ENCODE measurements at places on chromosomes 11 and 22. TPM values are rescaled to one million over a fixed set of nuclear protein-coding genes. Genes with fewer than 3 reads are reported as not detected.

Gene PLEKHB1
- total RNA-seq: 8.6 TPM

Gene PDGFD
- not detected for total RNA-seq

Gene MOGAT2
- total RNA-seq: not detected

Gene DTX4
- 0.30 TPM for total RNA-seq

Gene MMP8
- not detected for total RNA-seq

Gene MUC2
- total RNA-seq: not detected

Gene LRRC4C
- not detected for total RNA-seq

Gene RASSF10
- total RNA-seq: not detected

Gene FAM227A
- 0.45 TPM for total RNA-seq

Gene TCN1
- not detected for total RNA-seq

Gene SYT13
- not detected for total RNA-seq

Gene PRDX5
- 137 TPM for total RNA-seq

Gene PAX6
- not detected for total RNA-seq

Gene TRPM5
- not detected for total RNA-seq

Gene C1QTNF4
- 0.68 TPM for total RNA-seq

Gene KCNJ4
- not detected for total RNA-seq

Gene ANO5
- total RNA-seq: not detected

Gene ARHGEF17
- 0.05 TPM for total RNA-seq

Gene SLC22A25
- total RNA-seq: not detected

Gene GGT5
- not detected for total RNA-seq

Gene CYP2D6
- total RNA-seq: 2.4 TPM

Gene RIC3
- 3.4 TPM for total RNA-seq

Gene SLC29A2
- 9.0 TPM for total RNA-seq

Gene BACE1
- total RNA-seq: 0.96 TPM

Gene GRM5
- total RNA-seq: not detected

Gene RAC2
- total RNA-seq: 984 TPM

Gene SAA1
- total RNA-seq: not detected

Gene MMP27
- not detected for total RNA-seq

Gene IL18BP
- total RNA-seq: 14.0 TPM

Gene NRXN2
- 0.08 TPM for total RNA-seq

Gene TSPAN18
- 42.3 TPM for total RNA-seq

Gene FOLR2
- total RNA-seq: not detected

Gene RFPL1
- not detected for total RNA-seq

Gene KCNK4
- not detected for total RNA-seq

Gene DGCR6
- 0.91 TPM for total RNA-seq

Gene OR5B3
- not detected for total RNA-seq

Gene TSPAN4
- total RNA-seq: 4.4 TPM

Gene ART1
- total RNA-seq: not detected

Gene SULT4A1
- total RNA-seq: not detected

Gene FOLR1
- not detected for total RNA-seq

Gene TNNT3
- total RNA-seq: 6.6 TPM

Gene ELFN2
- total RNA-seq: 0.28 TPM

Gene SLC35F2
- 13.3 TPM for total RNA-seq

Gene LRRC74B
- total RNA-seq: not detected

Gene RASD2
- not detected for total RNA-seq

Gene PPM1F
- 11.9 TPM for total RNA-seq

Gene KRTAP5-2
- total RNA-seq: not detected

Gene EIF3L
- 348 TPM for total RNA-seq

Gene MS4A15
- not detected for total RNA-seq

Gene LUZP2
- total RNA-seq: not detected

Gene GLYAT
- total RNA-seq: not detected

Gene NXPE1
- total RNA-seq: not detected

Gene PIK3IP1
- total RNA-seq: 56.4 TPM

Gene CHRNA10
- 1.6 TPM for total RNA-seq

All from activated CD4-positive, alpha-beta memory T cell treated with anti-CD3 and anti-CD28 coated beads, Interleukin-2, amount 10 ng/mL, durations not matched to agents 7 days and 5 days (primary cell).